ENCODE measurements at places on chromosomes 1 and 21. TPM values are rescaled to one million over a fixed set of nuclear protein-coding genes. Genes with fewer than 3 reads are reported as not detected.

Gene FOXO6
- 2.8 TPM for total RNA-seq

Gene UBE2U
- not detected for total RNA-seq

Gene RIPK4
- 49.4 TPM for total RNA-seq

Gene SGIP1
- 2.8 TPM for total RNA-seq

Gene DYRK3
- 4.0 TPM for total RNA-seq

Gene FALEC
- not detected for total RNA-seq

Gene TNN
- 0.85 TPM for total RNA-seq

Gene IL10
- not detected for total RNA-seq

DNA sequence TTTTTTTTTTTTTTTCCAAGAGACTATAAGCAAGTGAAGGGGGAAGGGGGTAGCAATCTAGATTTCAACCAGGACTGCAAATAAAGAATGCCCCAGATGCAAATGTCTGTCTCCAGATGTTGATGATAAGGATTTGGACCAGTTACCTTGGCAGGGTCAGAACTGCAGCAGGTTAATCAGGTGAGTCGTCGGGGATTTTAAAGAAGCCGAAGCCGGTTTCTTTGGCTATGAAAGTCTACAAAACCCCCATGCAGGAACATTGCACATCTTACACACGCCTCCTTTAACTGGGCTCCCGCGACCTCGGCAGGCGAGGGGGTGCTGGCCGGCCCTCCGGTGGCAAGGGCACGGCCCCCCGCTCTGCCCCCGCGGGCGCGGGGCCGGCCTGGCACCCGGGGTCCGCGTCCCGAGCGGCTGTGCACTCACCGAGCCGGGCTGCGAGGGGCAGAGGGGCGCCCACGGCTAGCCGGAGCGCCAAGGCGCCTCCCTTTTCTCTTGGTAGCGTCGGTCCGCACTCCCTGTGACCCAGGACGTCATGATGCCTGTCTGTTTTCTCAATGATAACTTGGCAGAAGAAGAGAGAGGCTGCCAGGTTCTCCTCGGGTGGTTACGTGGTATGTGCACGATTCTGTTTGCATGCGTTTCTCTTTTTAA is 366.3 kb upstream of the ESRRG start:
- no peak for DNase-seq

- peak; percentile 82 for DNase-seq
Measured at GRCh38 chr1:16249596-16250241, 12.7 kb upstream of the CPLANE2 start.

DNA sequence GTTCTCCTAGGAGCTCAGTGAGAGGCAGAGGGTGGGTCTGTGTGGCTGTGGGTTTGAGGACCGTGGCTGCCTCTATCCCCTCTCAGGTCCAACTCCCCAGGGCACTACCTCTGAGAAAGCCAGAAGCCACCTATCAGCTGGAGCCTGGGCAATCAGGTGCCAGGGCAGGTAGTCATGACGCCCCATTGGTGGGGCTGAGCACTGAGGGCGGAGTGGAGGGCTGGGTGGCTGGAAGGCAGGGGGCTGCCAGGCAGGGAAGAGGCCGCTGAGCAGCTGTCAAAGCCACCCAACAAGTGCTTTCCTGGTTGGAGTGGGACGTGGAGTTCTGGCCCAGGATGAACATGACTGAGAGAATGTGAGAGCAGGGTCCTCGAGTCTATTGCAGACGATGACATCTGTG is 164.9 kb upstream of the AJAP1 start:
- no peak for DNase-seq

DNA sequence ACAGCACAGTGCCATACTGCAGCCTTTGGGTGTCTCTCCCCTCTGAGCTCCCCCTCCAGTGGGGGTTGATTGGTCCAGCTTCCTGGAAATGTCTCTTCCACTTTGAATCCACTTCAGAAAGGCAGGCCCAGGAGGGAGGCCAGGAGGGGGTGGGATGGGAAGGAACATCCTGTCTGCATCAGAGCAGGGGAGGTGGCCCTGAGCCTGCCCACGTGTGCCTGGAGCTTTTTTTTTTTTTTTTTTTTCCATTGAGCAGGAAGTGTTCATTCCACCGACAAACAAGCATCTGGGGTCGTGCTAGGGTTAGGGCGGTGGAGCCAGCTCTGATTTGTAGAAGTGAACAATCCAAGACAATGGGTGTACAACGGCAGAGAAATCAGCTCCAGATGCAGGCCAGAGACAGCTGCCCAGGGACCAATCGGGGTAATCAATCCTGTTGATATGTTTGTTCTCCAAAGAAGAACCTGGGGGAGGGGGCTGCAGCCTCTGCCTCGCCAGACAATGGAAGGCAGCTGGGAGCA is 93.3 kb downstream of the SSBP3 start:
- peak; percentile 80 for DNase-seq

DNA sequence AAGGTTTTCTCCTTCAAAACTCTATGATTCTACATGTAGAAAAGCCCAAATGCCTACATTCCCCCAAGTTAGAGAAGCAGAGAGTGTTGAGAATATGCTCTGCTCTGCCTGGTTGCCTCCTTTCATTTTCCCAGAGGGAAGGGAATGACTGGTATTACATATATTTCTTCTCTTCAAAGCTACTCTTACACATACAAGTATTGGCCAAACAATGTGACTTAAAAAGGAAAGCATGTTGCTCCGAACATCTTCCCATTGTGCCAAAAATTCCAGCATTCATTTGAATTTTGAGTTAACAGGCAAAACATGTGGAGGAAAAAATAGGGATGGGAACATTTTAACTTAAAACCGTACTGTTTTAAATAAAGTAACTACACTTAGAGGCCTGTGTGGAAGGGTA is 125.2 kb downstream of the COQ8A start:
- no peak for DNase-seq

- no peak for DNase-seq
Measured at GRCh38 chr1:182095946-182096345, 34.4 kb upstream of the ZNF648 start.

DNA sequence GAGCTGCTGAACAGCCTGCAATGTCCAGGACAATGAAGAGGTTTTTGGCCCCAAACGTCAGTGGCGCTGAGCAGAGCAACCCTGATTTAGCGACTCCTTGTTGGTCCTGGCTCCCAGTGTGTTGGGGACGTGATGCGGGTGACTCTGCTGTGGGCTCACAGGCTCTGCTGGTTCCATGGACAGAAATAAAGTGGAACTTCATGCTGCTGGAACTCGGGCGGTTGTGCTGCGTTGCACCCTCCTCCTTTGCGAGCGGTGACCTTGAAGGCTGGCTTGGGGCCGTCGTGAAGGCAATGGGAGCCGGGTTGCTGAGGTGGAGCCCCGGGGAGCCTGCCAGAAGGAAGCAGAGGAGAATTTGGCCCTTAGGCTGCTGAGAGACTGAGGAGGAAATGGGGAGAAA is 122.6 kb upstream of the C1orf174 start:
- no peak for DNase-seq

GRCh38 chr1:162677607-162678371 is 45.5 kb downstream of the DDR2 start:
- DNase-seq: no peak

DNA sequence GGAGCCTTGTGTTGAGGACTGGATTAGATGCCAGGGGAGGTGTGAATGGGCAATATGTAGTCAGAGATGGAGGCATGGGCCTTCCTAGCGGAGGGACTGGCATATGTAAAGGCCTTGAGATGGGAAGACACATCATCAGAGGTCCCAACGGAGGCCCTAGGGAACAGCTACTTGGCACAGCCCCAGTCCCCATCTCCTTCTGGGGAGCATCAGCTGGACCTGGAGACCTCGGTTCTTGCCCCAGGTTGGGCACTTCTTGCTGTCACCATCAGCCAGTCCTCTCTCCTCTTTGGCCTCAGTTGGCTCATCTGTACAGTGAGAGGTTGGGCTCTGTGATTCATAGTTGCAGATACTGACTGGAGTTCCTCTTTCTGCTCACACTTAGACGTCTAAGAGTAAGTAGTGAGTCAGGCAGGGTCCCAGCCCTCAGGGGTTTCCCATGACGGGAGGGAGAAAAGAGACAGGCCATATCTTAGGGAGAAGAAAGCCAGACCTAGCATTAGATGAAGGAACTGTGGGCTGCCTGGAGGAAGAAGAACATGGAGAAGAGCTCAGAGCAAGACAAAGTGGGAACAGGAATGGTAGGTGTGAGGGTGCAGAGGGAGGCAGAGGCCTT is 3.4 kb upstream of the MARCKSL1 start:
- DNase-seq: no peak

GRCh38 chr1:48903291-48903690 is 126.6 kb upstream of the BEND5 start:
- DNase-seq: no peak

GRCh38 chr21:37984416-37984815 is 68.2 kb upstream of the KCNJ6 start:
- no peak for DNase-seq

- no peak for DNase-seq
Measured at GRCh38 chr1:116971965-116972673, 29.4 kb upstream of the CD101 start.

GRCh38 chr1:28449904-28450303 is 55.9 kb upstream of the RCC1 start:
- no peak for DNase-seq

GRCh38 chr21:31555741-31556191 is 103.7 kb upstream of the SOD1 start:
- DNase-seq: no peak

Measured in suprapubic skin (tissue), 4 donors.